ENCODE measurements at places on chromosomes 5 and 9. TPM values are rescaled to one million over a fixed set of nuclear protein-coding genes. Genes with fewer than 3 reads are reported as not detected.

Gene BARHL1
- total RNA-seq: not detected

Gene ZNF300
- 2.2 TPM for total RNA-seq

Gene PCDHB3
- not detected for total RNA-seq

- H3K4me1 ChIP-seq: peaks cover 14% of the 10 kb centered on the region
- H3K27ac ChIP-seq: peak overlapping the region; percentile 47
- no peak for DNase-seq
- H3K36me3 ChIP-seq: no peaks in the 10 kb centered on the region
- H3K27me3 ChIP-seq: no peaks in the 10 kb centered on the region
These were observed 95.7 kb downstream of the KCNT1 start for GRCh38 chr9:135797507-135798262.

DNA sequence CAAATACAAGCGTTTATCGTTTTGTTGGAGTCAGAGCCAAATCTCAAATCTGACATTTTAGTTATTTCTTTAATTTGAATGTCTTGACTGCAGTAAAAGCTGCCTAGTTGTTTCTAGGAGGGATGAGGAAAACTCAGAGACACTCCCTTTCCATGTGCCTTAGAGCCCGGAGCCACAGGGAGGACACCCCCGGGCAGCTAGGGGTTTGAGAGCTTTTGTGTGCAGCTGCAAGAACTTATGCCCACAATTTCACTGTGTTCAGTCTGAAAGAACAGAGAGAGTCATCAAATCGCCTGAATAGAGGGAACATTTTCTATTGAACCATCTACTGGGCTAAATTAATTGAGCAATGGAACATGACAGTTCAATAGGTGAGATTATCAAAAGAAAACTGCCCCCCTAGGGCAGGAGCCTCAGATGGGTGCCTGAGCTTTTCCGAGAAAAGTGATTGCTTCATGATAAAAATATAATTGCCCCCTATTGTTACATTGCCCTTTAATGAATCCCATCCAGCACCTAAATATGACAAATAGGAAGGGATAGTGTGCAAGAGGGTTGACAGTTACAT, 709.3 kb upstream of the RGMB start:
- DNase-seq: no peak
- H3K4me1 ChIP-seq: no peaks in the 10 kb centered on the region
- H3K27ac ChIP-seq: no peak overlapping the region
